Foreskin melanocyte (primary cell): ENCODE measurements at places on chromosomes 2 and 18.

GRCh38 chr2:174738841-174739240 lies 25.4 kb downstream of the CHRNA1 start:
- DNase-seq = no peak

GRCh38 chr2:188414869-188415753 lies 123.4 kb downstream of the GULP1 start:
- no peak for DNase-seq

- no peak for DNase-seq
Measured at GRCh38 chr2:216838151-216838550, 21.7 kb downstream of the TNP1 start.

DNA sequence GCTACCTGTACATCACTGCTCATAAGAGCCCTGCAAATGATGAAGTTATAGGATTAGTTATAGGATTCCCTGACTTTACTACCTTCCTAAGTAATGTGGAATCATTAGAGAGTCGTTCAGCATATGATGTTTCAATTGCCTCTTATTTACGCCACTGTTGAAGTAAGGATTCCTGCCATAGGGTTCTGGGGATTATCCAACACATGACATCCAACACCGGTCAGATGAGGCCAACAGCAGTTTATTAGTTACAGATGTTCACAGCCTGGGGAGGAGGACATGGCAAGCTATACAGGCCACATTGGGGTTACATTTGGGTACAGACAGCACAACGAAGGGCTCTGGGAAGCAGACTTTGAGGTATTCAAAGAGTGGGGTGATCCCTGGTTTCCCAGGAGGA lies 134.1 kb upstream of the MC4R start:
- DNase-seq = no peak

GRCh38 chr2:96869281-96869821 lies 529 bp downstream of the SEMA4C start:
- DNase-seq = no peak

- DNase-seq = no peak
Measured at GRCh38 chr2:195051401-195051800, 605.6 kb upstream of the SLC39A10 start.

DNA sequence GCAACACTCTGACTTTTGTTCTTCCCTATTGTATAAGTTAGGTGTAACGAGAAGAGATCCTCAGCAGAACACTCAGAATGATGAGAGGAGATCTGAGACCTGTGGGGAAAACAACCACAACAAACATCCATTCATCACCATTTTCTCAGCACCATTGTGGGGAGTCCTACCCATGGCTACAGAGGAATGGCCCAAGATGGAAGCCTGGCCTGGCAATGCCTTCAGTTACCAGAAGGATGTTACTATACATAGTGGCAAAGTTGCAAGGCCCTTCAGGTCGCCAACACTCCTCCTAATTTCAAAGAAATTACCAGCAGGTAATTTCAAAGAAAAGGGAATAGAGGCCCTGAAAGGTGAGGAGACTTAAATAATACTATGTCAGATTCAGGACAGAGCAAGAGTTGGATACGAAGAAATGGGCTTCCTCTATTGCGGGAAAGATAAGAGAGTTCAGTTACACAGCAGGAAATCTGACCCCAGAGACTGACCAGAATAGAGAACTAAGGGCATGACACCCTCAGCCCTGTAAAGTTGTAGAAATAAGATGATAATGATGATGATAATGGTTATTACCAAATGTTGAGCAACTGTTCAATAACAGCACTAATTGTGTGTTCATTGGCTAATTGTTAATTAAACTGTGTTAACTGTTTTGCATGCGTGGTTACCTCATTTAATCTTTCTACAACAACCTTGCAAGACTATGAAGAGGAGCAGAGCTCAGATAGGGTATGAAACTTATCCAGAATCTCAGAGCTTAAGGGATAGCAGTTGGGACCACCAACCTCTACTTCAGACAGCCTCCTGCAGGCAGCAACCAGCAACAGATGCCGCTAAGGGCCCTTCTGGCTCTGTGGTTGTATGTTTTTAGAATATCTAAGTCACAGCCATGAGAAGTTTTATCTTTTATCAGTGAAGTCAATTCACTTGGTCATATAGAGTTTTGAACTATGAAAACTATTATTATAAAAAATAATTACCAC lies 37.5 kb downstream of the DHRS9 start:
- DNase-seq = no peak

DNA sequence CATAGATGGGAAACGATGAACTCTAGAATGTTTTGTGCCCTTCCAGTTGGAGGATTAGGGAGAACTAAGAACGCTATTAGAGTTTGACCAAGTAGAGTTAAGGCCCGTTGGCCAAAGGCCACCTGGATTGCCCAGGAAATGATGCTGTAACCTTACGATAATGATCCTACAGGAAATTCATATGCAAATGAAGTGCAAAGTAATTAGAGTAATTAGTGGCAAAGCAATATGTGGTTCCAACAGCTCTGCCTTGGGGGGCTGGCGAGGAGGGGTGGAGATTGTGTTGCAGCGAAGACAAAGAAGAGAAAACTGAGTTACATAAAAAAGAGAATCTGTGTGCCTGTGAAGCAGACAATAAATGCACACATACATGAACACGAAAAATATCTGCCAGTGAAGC lies 61.5 kb upstream of the BOD1L2 start:
- DNase-seq = no peak

DNA sequence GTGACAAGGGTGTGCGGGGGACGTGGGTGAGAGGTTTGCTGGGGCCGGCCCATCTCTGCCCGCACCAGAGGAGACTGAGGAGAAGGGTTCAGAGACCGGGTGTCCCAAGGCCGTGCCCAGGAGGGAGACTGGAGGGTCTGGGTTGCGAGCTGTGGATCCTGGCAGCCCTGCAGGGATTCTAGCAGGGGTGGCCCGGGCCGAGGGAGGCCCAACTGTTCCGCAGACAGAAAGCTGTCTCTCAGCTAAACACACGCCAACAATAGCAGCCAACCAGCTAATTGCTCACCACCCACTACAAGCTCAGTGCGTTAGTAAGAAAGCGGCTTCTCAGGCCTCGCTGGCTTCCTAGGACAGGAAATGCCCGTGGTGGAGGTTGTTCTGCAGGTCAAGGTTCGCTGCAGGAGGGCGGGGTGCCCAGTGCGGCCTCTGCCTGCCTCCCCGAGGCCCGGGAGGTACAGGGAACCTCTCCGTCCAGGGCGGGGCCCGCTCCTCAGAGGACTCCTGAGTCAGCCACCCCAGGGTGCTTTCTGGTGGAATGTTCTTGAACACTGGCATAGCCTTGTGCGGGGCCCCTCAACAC lies 282.0 kb upstream of the PXDN start:
- no peak for DNase-seq

DNA sequence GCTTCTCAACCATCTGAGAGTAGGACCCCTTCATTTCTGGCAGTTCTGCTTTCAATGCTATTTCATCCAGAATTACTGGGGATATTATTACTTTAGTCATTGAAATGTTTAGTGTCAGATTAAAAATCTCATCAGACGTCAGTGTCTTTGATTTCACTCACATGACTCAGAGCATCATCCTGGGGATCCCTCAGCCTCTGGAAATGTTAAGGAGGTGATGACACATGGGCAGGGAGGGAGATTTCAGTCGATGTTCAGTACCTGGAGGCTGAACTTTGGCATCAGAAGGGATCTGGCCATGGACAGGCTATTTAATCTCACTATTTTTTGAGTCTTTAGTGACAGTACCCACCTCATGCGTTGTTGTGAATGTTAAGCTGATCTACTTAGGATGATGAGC lies 39.1 kb downstream of the OSBPL6 start:
- DNase-seq = no peak

DNA sequence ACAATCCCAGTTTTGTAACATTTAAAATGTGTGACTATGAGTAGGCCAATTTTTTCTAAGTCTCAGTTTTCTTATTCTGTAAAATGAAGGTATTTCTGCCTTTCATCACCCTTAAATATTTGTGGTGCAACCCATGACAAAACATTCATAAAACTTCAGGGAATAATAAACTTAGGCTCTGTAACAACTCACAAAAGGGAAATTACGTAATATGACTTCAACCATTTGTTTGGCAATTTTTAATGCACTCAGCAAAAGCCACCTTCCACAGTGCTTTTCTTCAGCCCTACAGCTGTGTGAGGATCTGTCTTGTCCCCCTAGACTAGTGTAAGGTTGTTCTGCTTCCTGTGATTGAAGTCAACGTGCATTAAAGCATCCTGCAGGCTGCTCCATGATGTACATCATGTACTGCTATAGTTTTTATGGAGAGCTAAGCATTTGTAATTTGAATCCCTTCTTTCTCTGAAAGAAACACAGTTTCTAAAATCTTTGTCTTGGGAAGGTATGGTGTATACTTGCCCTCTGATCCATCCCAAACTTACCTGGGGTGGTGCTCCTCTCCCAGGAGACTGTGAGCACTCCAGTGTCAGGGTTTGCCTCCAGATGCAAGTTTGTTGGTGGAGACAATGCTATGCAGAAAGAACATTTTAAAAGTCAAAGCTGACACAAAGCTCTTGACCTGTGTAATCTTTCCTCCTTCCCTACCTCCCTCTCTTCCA lies 39.1 kb downstream of the FN1 start:
- peak; percentile 13 for DNase-seq

- no peak for DNase-seq
Measured at GRCh38 chr2:215638687-215639086, 202.8 kb upstream of the FN1 start.

- DNase-seq = no peak
Measured at GRCh38 chr2:162166745-162167144, 14.7 kb upstream of the GCG start.

- no peak for DNase-seq
Measured at GRCh38 chr2:195590199-195590860, 66.7 kb upstream of the SLC39A10 start.

GRCh38 chr2:18473241-18474181 lies 86.9 kb downstream of the RDH14 start:
- DNase-seq = no peak

- no peak for DNase-seq
Measured at GRCh38 chr18:35495536-35496314, 2.0 kb downstream of the INO80C start.

DNA sequence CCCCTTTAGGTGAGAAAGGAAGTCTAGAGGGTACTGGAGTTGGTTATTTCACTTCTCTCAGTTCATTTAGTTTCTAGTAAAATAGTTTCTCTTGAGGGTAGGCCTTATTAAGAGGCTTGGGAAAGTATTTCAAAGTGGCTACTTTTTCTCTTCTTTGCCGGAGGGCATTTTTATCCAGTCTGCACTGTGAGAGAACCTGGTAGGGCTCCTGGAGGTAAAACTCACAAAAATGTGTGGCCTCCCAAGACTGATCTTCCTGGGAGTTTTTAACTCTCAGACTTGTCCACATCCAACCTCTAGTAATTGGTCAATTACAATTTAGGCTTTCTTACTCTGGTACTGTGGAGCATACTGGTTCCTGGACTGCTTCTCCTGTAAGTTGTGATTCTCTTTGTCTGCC lies 28.0 kb downstream of the EHBP1 start:
- no peak for DNase-seq

- DNase-seq = no peak
Measured at GRCh38 chr2:217552081-217552480, 450.7 kb downstream of the TNS1 start.

- DNase-seq = no peak
Measured at GRCh38 chr2:232339121-232340081, 39.1 kb upstream of the ALPP start.

GRCh38 chr2:162579986-162580385 lies 236.1 kb downstream of the GCA start:
- no peak for DNase-seq

- DNase-seq = no peak
Measured at GRCh38 chr2:17958466-17959092, 80.1 kb downstream of the KCNS3 start.

DNA sequence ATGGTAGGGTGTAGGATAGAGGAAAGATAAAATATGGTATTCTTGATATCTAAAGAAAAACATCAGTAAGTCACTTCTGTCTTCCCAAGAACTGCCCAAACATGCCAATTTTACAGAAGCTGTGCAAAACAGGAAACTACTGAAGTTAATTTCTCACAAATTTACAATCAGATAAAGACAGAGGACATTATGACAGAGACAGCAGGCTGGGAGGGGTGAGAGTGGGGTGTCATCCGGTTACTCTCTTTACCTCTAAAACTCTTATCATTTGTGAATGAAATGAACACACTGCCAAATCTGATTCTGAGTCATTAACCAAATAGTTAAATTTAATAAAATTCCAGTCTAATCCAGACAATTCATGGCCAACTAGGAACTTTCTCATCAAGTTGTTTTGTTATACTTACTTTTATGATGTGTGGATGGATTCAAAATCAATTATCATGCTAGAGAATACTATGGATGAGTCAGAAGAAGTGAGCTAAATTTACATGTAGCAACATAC lies 323.2 kb upstream of the MEX3C start:
- DNase-seq = no peak
